Anterior cingulate cortex (tissue), 58 donors: ENCODE measurements at places on chromosomes 5 and 9.

GRCh38 chr5:177142098-177142611 is 8.6 kb downstream of the NSD1 start:
- no peak for DNase-seq

- DNase-seq, result no peak
These were observed 61.3 kb upstream of the LRRTM2 start for GRCh38 chr5:138936225-138936967.

- no peak for DNase-seq
These were observed 66.0 kb downstream of the RASEF start for GRCh38 chr9:82996941-82997340.

- DNase-seq, result no peak
These were observed 112.8 kb upstream of the SLC25A48 start for GRCh38 chr5:135721548-135722090.

GRCh38 chr9:32424616-32425015 is 40.2 kb downstream of the ACO1 start:
- no peak for DNase-seq

DNA sequence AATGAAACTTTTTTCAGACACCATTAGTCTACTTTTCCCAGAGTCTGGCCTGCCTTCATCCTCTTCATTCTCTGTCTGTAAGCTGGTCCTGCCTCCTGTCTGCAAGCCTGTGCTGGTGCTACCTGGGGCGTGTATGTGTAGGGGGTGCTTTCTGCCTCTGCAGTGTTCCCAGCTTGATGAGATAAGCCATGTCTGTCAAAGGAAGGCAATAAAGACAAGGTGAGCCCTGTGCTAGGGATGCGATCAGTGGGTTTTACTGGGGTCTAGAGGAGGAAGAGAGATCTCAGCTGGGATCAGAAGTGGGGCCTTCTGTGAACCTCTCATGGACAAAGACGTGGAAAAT is 78.0 kb upstream of the TGFBR1 start:
- no peak for DNase-seq

DNA sequence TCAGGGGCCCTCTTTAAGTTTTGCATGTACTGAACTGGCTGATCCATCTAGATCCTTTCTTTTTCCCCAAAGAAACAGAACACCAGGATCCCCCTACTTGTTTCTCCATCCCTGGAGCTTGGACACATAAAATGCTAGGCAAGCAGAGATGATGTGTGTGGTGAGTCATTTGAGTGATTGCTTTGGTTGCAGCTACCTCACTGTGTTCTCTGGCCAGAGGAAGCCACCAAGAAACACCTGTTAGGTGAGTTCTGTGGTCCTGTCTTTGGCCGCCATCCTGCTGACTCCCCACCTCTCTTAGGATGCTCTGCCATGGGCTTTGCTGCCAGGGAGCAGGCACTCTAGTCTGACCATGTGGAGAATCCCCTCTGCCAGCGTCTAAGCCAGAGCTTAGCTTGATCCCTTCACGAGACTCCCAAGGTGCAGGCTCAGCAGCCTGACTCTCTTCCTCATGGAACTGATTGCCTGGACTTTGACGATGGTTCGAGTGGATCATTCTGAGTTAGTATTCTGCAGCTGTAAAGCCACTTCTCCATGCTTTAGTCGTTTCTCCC is 27.3 kb upstream of the DENND1A start:
- DNase-seq, result no peak

GRCh38 chr5:68745448-68745847 is 348.4 kb upstream of the SLC30A5 start:
- DNase-seq, result no peak

DNA sequence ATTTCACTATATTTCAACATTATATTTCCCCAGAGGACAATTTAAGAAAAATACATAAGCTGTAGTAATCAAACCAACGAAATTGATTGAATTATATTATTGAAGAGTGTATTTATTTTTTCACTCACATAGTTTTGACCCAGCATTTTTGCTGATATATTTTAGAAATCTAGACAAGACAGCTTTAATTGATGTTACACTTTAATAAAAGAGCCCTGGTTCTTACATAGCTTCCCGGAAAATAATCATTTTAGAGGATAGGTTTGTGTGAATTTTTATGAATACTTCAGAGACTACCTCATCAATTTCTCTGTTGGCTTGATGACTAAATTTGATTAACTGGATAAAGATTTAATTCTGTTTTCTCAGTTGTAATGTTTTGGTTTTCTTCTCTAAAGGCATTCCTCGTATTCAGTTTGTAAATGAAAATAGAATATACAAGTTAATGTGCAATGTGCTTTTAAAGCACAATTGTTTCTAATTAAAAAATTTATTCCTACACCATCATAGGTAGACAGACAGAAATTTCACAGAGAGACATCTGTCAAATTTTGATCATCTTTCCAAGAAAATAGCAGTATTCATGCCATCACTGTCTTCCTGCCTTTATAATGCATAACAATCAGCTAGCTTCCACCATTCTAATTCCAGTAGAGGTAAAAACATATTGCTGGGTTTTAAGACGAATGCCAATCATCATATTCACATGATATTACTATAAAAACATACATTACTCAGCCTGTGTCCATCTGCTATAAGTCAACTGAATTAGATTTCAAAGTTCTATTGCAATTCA is 441.4 kb downstream of the CDH12 start:
- DNase-seq, result no peak

GRCh38 chr9:114505187-114506081 is at the start of gene WHRN:
TSS of gene WHRN (minus strand) at chr9:114505473. CDS start at chr9:114504801, 672 bp downstream.
- peak; percentile 86 for DNase-seq

- DNase-seq, result no peak
These were observed 310.4 kb upstream of the ZNF608 start for GRCh38 chr5:125056671-125057485.

DNA sequence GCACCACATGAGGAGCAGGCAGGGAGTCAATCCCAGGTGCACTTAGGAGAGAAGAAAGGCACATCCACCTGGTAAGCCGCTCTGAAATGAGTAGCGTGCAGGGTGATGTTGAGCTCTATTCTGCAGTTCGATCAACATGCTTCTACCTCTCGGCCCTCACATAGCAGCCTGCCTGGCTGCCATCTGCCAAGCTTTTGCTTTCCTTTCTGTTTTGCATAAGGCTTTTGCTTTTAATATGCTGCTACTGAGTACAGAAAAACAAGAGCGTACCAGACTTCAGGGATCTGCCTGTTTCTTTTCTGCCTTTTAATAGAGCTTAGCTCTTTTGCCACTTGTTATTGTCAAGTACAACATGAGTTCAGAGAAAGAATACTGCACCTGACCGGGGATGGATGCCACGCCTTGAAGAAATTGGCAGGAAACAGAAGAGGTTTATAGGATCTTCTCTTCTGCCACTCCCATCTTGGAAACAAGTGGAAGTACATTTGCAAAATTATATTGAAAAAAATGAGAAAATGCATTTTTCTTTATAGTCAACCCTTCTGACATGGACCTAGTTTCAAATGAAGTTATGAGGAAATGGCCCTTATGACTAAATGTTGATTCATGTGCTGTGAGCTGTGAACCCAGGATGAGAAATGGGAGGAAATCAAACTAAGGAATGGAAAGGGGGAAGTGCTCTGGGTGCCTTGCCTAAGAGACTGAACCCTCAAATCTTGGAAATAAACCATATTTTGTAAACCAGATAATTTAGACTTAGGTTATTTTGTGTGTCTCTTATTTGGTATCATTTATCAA is 4.0 kb upstream of the FCHO2 start:
- no peak for DNase-seq

GRCh38 chr5:81785322-81785721 is 34.4 kb upstream of the SSBP2 start:
- DNase-seq, result no peak

- DNase-seq, result no peak
These were observed 671.9 kb upstream of the KLF4 start for GRCh38 chr9:108161503-108161902.

GRCh38 chr5:169546346-169546745 is 37.2 kb upstream of the SPDL1 start:
- DNase-seq, result no peak

- DNase-seq, result no peak
These were observed 381.6 kb downstream of the EFNA5 start for GRCh38 chr5:107289030-107289714.

- DNase-seq, result no peak
These were observed 155.6 kb downstream of the SMARCA2 start for GRCh38 chr9:2170722-2171121.

DNA sequence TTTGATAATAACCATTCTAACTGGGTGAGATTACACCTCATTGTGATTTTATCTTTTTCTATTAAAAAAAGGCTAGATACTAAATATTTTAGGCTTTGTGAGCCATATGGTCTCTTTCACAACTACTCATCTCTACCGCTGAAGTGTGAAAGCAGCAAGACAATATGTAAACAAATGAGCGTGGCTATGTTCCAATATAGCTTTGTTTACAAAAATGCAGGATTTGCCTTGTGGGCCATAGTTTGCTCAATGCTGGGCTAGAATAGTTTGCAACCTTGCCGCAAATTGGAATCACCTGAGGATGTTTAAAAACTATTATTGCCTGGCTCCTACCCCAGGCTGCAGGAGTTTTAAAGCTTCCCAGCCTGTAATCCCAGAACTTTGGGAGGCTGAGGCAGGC is 10.2 kb upstream of the GPR150 start:
- no peak for DNase-seq

GRCh38 chr5:133606835-133607234 is 5.5 kb downstream of the FSTL4 start:
- no peak for DNase-seq

DNA sequence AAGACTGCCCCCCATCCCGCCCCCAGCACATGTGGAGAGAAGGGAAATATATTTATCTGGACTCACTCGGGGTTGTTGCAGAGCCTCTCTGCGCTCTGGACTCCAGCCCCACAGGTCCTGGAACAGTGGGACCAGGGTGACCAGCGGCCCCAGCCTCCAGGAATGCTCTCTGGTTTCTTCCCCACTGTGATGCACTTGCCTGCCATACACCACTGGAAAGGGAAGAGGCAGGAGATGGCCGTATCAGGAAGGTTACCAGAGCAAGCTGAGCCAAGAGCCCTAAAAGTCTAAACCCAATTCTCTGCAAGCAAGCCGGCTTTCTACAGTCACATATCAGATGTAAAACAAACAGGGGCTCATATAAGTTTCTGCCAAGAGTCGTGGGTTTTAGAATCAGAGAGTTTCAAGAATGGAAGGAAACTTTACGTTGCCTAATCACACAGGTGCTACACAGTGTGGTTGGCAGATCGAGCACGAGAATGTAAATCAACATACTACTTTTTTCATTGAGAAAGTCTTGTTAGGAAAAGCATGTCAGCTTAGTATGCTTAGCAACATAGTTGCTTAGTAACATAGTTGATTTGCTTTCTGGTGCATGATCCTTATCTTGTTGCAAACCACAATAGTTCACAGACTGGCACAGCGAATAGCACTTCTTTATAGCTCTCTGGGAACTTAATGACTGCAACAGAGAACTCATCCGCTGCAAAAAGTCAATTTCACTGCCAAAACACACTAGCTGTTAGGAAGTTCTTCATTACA is 201.2 kb downstream of the TARS1 start:
- DNase-seq, result no peak

DNA sequence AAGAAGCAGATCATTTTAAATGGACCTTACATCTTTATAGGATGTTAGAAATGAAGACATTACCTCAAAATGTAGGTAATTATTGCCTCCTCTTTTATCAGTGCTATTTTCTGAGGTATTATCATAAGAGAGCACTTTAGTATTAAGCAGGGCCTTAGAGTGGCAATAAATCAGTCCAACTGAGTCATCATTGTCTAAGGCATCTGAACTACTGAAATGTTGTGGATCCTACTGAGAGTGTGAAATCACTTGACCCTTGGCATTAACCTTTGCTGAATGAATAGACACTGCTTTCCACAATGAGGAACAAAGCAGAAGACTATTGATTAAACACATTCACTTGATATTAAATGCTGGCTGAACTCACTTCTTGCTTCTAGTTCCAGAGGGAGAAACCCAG is 224.6 kb upstream of the ARRDC3 start:
- no peak for DNase-seq
